ENCODE measurements at places on chromosomes 11 and 22. TPM values are rescaled to one million over a fixed set of nuclear protein-coding genes. Genes with fewer than 3 reads are reported as not detected.

Gene NEFH
- total RNA-seq: 1.8 TPM

Gene MS4A3
- total RNA-seq: not detected

Gene SLN
- total RNA-seq: 2.1 TPM

Gene PITPNM1
- 18.7 TPM for total RNA-seq

Gene RIBC2
- not detected for total RNA-seq

Gene ROBO4
- 605 TPM for total RNA-seq

Gene NLRP6
- total RNA-seq: not detected

Gene GGT5
- total RNA-seq: 12.8 TPM

Gene GNAZ
- 0.78 TPM for total RNA-seq

Gene KIRREL3
- total RNA-seq: 0.93 TPM

Gene SLC5A4
- 2.7 TPM for total RNA-seq

Gene GAS2
- 0.88 TPM for total RNA-seq

Gene SYNGR1
- 3.3 TPM for total RNA-seq

Gene SPA17
- total RNA-seq: 11.1 TPM

Gene GRIA4
- total RNA-seq: 0.05 TPM

Gene HINFP
- total RNA-seq: 13.0 TPM

Gene FAM83F
- total RNA-seq: 0.18 TPM

Gene FGF4
- total RNA-seq: not detected

Gene C22orf42
- total RNA-seq: not detected

Gene MMP8
- total RNA-seq: not detected

Gene PGA5
- total RNA-seq: not detected

Gene HSPB2
- not detected for total RNA-seq

Gene HORMAD2
- not detected for total RNA-seq

Gene EMID1
- total RNA-seq: 12.0 TPM

Gene DBX1
- not detected for total RNA-seq

Gene NLRP14
- not detected for total RNA-seq

Gene TSSK2
- total RNA-seq: not detected

Gene SAA2
- total RNA-seq: 0.87 TPM

Gene MYH9
- total RNA-seq: 2,110 TPM

Gene C11orf97
- total RNA-seq: not detected

Gene PDGFB
- total RNA-seq: 333 TPM

Gene HBG2
- not detected for total RNA-seq

Gene PATZ1
- 20.4 TPM for total RNA-seq

Gene TRIM49B
- not detected for total RNA-seq

Gene PRAME
- total RNA-seq: 0.15 TPM

Gene ELMOD1
- not detected for total RNA-seq

Gene CBLIF
- not detected for total RNA-seq

Gene KCTD14
- total RNA-seq: 2.0 TPM

Gene MPZL3
- total RNA-seq: 4.7 TPM

Gene OR4C16
- not detected for total RNA-seq

Gene APOBEC3G
- 10.2 TPM for total RNA-seq

Gene RBFOX2
- 121 TPM for total RNA-seq

Gene HTR3A
- total RNA-seq: not detected

Gene PTPMT1
- 126 TPM for total RNA-seq

Gene RAB36
- 3.5 TPM for total RNA-seq

Gene IZUMO1R
- not detected for total RNA-seq

Gene OR8K3
- total RNA-seq: not detected

Gene KRTAP5-8
- not detected for total RNA-seq

Gene PHETA2
- total RNA-seq: 18.9 TPM

Gene PATE3
- total RNA-seq: not detected

Gene OR8G5
- total RNA-seq: not detected

Gene RASL10A
- total RNA-seq: 0.93 TPM

Gene DDIAS
- total RNA-seq: 1.2 TPM

Gene MPEG1
- not detected for total RNA-seq

Gene TSPAN18
- total RNA-seq: 31.8 TPM

Gene UBQLNL
- 0.53 TPM for total RNA-seq

Gene OLFML1
- total RNA-seq: not detected

Gene SMTNL1
- total RNA-seq: not detected

Gene CASP4
- 1,759 TPM for total RNA-seq

Gene PGA4
- not detected for total RNA-seq
